Fibroblast of pulmonary artery (primary cell): ENCODE measurements at places on chromosomes 2 and 18.

DNA sequence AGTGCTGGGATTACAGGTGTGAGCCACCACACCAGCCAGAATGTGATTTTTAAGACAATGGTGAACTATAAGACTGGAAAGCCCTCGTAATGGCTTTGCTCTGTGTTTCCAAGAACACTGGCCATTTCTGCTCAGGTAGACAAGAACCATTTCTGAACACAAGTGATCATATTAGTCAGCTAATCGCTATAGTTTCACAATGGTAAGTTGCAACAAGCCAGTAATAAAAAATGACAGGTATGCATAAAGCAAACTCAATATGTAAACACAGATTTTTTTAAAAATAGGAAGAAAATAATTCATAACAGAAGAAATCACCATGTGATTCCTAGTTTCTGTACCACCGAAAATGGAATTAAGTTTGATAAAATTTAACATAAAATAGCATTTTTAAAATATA is 166.5 kb downstream of the THADA start:
- DNase-seq: no peak

GRCh38 chr2:1854729-1855547 is 110.6 kb upstream of the PXDN start:
- peak; percentile 50 for DNase-seq

GRCh38 chr2:130846686-130847375 is 10.1 kb downstream of the ARHGEF4 start:
- DNase-seq: no peak

DNA sequence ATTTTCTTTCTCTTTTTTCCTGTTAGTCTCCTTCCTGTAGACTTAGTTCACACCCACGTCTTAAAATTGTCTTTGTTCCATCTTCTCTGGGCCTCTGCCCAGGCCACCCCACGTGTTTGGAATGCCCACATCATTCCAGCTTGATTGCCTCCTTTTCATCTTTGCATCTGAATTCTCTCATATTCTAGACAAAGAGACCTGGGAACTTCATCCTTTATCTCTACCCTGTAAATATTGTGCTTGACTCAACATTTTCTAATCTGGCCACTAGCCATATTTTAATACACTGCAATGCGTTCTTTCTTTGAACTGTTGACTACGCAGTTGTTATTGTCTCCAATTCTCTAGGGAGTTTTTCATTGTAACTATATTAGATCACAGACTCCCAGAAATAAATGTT is 187.5 kb upstream of the NRXN1 start:
- peak; percentile 93 for DNase-seq

GRCh38 chr2:433216-433615 is 145.3 kb upstream of the ALKAL2 start:
- no peak for DNase-seq

- DNase-seq: no peak
These were observed 6.9 kb upstream of the RND3 start for GRCh38 chr2:150494234-150494945.

- peak; percentile 26 for DNase-seq
These were observed 19.1 kb downstream of the MAPRE2 start for GRCh38 chr18:35060122-35060815.

- DNase-seq: peak; percentile 70
These were observed 20.3 kb downstream of the TBR1 start for GRCh38 chr2:161436411-161436810.

DNA sequence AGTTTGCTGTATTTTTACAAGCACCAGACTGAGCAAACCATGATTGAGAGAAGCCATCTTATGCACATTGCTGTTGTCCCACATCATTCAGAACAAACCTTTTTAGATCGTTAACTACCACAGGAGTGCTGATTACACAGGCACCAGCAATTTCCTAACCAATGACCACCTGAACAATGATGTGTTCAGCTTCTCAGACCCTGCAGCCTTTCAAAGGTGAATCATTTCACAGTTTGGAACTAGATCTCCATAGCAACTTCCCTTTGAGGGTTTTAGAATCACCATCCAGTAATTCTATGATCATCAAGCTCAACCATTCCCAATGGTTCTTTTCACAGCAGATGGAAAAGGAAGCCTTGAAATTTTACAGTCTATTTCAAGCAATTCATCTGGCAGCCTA is 71.4 kb downstream of the OLA1 start:
- DNase-seq: no peak

GRCh38 chr18:23868136-23868785 is 146.3 kb upstream of the TTC39C start:
- DNase-seq: no peak

GRCh38 chr18:62878305-62878704 is 163.0 kb downstream of the PHLPP1 start:
- no peak for DNase-seq

DNA sequence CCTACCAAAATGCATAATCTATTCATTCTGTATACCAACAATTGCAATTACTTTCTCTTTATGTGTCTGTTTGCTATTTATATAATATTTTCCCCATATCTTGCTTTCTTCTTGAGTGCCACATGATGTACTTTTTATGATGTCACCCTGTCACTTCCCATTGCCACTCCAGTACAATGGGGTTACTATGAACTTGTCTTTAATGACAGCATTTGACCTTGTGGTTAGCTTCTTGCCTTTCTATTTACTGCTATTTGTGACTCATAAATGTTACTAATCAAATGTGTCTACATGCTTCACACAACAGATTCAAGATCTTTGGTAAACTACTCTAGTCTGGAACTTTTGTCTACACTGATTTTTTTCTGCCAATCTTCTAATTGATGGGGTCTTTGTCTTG is 486.3 kb downstream of the NR4A2 start:
- DNase-seq: no peak

DNA sequence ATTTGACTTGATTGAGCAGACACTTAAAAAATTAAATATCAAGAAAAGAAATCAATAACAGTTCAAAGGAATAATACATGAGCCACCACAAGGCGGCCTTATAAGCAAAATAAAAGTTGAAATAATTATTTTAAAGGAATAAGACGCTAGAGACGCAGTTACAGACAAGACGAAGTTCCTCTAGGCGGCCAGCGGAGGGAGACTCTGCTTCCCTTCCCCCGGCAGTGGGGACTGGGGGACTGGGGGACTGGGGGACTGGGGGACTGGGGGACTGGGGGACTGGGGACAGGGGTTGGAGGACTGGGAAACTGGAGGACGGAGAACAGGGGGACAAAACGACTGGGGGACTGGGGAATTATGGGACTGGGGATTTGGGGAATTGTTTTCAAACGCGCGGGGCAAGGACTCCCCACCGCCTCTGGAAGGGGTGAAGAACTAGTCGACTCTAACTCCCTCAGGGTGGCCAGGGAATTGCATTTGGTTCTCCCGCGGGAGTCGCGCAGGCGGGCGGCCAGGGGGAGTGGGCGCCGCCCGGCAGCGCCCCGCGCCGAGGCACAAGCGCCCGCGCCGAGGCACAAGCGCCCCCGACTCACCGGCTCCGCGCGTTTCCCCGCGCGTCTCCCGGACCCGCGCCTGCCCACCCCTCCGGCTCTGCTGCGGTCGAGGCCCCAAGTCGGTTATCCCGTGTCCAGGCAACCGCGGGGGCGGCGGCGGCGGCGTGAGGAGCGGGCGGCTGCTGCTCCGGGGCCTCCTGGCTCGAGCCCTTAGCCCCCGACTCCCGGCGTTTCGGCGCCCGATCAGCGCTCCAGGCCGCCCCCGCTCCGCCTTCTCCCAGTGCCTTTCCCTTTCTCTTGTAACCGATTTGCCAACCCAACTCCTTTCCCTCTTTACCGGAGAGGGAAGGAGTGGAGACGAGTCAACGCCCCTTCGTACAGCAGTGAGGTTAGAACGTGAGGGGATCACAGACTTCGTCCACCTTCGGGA is at the start of gene CCDC178:
CCDC178 (minus strand) TSS at position 662 of the 984 bp plus-strand sequence. CDS start 28,633 bp downstream, outside the sequence.
- peak; percentile 70 for DNase-seq

DNA sequence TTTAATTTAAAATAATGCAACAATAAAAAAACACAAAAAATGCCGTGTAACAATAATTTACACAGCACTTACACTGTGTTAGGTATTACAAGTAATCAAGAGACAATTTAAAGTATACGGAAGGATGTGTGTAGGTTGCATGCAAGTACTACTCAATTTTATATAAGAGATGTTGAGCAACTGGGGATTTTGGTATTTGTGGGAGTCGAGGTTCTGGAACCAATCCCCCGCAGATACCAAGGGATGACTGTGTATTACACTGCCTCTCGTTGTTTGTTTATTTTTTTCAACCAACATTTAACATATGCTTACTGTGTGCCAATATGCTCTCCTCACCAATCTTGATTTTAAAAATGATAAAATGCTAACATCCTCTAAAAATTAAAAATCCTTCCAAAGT is 24.8 kb downstream of the MAP3K2 start:
- peak; percentile 61 for DNase-seq

DNA sequence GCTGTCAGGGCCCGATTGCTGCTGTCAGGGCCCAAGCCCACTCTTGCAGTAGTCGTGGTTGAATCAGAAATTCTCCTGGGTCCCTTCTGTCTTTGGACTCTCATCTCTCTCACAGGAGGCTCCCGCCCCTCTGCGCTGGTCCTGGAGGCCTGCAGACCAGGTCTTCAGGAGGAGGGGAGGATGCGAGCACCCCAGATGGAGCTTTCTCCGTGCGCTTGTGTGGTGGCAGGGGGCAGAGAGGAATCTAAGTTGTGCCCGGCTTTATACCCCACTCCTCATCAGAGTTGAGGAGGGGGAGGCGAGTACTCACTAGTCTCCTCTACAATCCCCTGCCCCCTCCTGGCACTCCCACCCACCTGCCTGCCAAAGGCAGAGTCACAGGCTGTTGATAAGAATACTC is 10.4 kb downstream of the EN1 start:
- DNase-seq: no peak

GRCh38 chr2:36409335-36409734 is 53.8 kb downstream of the CRIM1 start:
- no peak for DNase-seq

DNA sequence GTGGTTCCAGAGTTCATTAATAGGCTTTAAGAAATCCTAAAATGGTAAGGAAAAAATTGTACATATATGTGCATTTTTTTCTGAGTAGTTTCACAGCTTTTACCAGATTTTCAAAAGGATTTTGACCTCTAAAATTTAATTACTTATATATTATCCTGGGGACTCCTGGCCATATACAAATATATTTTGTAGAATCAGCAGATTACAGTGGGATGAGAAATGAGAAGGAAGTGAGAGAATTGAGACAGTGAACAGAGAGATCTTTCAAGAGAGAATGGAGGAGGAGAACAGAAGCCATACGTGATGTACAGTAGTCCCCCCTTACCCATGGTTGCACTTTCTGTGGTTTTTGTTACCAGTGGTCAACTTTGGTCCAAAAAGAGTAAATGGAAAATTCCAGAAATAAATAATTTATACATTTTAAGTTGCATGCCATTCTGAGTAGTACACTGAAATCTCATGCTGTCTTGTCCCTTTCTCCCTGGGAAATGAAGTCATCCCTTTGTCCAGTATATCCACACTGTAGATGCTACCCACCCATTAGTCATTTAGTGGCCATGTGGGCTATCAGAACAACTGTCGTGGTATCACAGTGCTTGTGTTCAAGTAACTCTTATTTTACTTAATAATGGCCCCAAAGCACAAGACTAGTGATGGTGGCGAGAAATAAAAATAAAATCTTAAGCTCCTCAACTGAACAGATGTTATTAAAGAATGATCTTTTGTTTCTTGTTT is 130.4 kb upstream of the MYO3B start:
- DNase-seq: no peak

- DNase-seq: no peak
These were observed 222.4 kb upstream of the APCDD1 start for GRCh38 chr18:10232062-10232461.

DNA sequence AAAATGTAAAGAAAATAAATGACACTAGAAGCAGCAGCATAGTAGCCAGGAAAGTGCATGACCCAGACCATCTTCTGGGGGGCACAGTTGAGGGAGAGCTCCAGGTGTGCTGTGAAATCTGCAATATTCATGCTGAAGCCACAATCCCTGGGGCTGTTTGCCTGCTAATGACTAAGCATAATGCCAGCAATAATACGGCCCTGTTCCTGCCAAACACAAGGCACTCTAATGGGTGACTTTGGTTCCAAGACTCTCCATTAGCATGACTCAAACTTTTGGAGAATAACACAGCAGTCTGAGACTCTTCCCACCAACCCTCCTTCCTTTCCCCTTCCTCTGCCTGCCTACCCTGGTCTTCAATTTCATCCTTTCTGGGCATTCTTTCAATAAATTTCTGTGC is 77.9 kb upstream of the DOCK10 start:
- DNase-seq: peak; percentile 15

DNA sequence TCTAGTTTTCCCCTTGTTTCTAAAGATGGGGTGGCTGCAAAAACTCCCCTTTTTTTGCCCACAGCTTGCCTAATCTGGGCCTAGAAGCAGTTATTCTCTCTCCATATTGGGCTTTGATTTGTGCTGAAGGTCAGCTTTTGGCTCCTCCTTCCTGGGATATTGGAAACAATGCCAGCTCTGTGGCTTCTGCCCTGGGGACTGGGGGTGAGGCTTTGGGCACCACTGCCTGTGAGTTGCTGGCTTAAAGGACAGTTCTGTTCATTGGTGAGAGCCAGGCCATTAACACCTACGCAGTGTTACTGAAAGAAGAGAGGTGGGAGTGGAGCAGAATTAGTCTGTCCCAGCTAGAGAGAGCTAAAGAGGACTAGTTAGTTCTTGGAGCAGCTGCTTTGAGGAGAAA is 4.3 kb downstream of the UBXN2A start:
- no peak for DNase-seq

- no peak for DNase-seq
These were observed 69.1 kb upstream of the GALNT13 start for GRCh38 chr2:153802671-153803070.

GRCh38 chr18:56003720-56004088 is 415.7 kb upstream of the TCF4 start:
- DNase-seq: no peak

GRCh38 chr2:237383991-237384671 is 29.8 kb downstream of the COL6A3 start:
- DNase-seq: peak; percentile 97

GRCh38 chr2:68726608-68727367 is 7.8 kb upstream of the ARHGAP25 start:
- no peak for DNase-seq

GRCh38 chr2:69118609-69119008 is 105.6 kb downstream of the ANTXR1 start:
- DNase-seq: no peak

GRCh38 chr18:5463390-5463789 is 80.4 kb downstream of the EPB41L3 start:
- DNase-seq: peak; percentile 93

DNA sequence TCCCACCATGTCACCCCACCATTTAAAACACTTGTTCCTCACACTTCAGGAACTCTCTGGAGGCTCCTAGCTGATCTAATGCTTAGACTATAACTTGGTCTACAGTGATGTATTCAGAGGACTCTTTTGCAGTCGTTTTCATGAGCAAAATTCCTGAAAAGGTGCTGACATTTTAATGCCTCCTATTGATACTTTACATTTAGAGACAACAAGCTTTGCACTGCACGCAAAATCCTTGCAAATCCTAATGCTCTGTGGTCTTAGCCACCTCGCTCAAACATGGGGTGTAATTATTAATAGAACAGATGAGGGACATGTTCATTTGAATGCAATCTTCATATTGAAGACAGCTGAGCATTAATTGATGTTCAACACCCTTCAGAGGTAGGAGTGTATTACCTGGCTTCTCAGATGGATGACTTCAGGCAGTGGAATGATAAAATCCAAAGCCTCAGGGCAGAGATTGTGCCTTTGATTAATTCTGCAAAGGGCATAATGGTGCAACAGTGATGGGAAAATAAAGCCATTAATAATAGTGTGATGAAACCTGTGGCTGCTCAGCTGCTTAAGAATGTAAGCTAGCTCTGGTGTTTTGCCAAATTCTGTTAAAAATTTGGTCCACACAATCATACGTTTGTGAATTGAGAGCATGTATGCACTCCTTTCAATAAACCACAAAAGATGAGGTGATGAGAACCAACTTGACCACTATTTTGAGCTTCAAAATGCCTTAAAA is 5.4 kb downstream of the CTAGE1 start:
- peak; percentile 64 for DNase-seq
